Bone marrow (tissue), 2 donors: ENCODE measurements at places on chromosomes 1 and 21.

- DNase-seq: no peak
These were observed 18.3 kb upstream of the PHTF1 start for GRCh38 chr1:113777561-113777960.

DNA sequence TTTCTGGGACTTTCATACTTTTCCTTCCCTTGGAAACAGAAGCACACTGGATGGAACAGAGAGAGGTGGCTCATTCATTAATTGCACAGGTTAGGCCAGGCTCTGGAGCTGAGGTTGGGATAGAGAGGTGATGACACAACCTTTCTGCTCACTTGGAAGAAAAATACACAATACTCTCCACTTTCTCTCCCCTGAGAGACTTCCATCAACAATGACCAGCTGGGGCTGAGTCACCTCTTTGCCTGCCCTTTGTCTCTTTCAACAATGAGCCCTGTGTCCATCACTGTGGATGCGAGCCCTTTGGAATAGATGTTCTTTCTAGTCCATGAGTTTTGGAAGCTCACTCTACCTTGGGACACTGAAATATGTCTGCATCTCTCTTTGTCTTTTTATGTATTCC lies 43.1 kb downstream of the ATP2B4 start:
- no peak for DNase-seq

GRCh38 chr1:157400766-157401165 lies 151.5 kb downstream of the FCRL5 start:
- no peak for DNase-seq

DNA sequence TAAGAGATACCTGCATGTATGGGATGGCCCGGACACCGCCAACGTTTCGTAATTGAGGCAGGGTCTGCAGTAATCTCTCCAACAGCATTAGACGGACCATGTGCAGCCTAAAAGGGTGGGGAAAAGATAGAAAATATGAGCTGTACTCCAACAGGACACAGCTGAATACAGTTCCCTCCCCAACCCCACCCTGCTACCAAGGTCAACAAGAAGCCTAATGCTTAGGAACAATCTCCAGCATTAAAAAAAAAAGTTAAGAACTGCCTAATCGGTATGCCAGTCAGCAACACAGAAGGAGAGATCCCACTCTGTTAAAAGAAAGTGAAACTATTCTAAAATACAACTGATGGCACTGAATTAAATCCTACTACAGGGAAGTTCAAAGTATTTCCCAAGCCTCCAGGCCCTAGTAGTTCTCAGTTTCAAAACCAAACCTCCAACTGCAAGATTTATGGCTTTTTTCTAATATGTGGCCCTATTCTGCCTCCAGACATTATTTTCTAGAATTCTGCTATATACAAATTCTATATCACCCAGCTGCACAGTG lies 81.0 kb downstream of the UBR4 start:
- DNase-seq: no peak

DNA sequence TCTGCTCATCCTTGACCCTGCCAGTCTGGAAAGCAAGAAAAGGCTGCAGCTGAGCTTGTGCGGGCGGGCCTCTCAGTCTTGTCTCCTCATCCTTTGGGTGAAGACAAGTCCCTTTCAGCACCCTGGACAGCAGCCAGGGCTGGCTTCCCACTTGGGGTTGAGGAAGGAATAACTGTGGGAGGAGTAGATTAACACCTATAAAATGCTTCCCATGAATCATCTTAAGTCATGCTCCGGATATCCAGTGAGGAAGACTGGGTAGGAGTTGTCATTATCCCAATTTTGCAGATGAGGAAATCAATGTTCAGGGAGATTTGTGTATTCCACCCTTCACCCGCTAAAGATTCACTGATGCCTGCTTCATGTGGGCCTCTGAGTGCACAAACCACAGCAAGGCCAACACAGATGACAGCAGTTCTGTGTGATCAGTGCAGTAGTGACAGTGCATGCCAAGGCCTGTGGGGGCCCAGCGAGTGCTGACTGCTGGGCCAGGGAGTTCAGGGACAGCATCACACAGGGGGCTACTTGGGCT lies 20.1 kb upstream of the COL16A1 start:
- DNase-seq: no peak

GRCh38 chr1:205774198-205775014 lies 876 bp downstream of the RAB29 start:
- no peak for DNase-seq

- DNase-seq: no peak
These were observed 76.1 kb upstream of the SIPA1L2 start for GRCh38 chr1:232705815-232706575.

- peak; percentile 58 for DNase-seq
These were observed 276.4 kb upstream of the B3GALT2 start for GRCh38 chr1:193462629-193463320.

GRCh38 chr1:1861339-1861730 lies 29.6 kb downstream of the GNB1 start:
- DNase-seq: no peak

- DNase-seq: no peak
These were observed 16.1 kb downstream of the H6PD start for GRCh38 chr1:9250411-9251381.

DNA sequence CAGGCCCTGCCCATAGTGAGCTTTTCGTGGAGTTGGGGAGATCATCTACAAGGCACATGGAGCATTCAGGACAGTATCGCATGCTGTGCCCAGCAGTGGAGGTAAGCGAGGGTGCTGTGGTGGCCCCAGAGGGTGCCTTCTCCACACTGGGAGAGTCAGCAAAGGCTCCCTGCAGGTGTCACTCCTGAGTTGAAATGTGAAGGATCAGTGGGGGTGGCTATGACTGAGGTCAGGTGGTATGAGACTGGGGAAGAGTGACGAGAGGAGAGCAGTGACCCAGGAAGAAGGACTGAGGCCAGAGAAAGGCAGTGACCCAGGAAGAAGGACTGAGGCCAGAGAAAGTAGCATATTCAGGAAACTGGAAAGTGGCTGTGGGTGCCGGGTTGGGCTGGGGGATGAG lies 53.0 kb downstream of the SPAG17 start:
- DNase-seq: no peak

GRCh38 chr1:14190508-14190907 lies 408.0 kb upstream of the KAZN start:
- no peak for DNase-seq

- DNase-seq: no peak
These were observed 42.4 kb downstream of the RIMS3 start for GRCh38 chr1:40622936-40623629.

DNA sequence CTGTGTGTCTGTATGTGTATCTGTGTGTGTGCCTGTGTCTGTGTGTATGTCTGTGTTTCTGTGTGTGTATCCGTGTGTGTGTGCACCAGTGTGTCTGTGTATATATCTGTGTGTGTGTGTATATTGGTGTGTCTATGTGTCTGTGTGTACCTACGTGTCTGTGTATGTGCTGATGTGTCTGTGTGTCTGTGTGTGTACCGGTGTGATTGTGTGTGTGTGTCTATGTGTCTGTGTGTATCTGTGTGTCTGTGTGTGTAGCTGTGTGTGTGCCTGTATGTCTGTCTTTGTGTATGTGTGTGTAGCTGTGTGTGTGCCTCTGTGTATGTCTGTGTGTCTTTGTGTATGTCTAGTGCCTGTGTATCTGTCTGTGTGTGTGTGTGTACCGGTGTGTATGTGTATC lies 32.0 kb downstream of the CAMK2N1 start:
- no peak for DNase-seq

DNA sequence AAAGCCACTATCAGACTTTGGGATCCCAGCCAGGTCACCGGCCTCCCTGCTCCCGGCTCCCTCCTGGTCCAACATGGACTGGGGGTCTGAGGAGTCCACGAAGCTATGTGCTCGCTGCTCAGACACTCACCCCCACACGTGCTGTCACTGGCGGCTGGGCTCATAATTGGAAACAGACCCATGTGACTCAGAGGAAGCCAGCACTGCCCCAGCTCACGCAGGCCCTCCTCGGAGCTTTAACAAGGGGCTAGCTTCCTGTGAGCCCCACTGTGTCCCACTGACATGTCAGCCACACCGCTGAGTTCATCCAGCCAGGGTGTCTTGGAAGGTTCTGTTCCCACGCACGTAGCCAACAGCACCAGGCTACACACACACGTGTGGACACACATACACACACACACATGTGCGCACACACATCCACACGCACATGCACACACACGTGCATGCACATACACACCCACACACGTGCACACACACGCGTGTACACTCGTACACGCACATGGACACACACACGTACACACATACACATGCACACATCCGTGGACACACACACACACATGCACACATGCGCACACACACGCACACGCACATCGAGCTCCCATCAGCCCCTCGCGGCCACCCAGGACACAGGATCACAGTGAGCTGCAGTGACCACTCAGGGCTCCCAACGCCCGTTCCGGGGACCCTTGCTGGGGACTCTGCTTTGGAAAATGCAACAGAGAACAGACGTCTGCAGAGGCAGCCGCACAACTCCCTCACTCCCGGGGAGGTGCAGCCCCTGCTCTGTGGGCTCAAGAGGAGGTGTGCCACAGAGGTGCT lies 18.4 kb upstream of the COL6A2 start:
- DNase-seq: no peak

DNA sequence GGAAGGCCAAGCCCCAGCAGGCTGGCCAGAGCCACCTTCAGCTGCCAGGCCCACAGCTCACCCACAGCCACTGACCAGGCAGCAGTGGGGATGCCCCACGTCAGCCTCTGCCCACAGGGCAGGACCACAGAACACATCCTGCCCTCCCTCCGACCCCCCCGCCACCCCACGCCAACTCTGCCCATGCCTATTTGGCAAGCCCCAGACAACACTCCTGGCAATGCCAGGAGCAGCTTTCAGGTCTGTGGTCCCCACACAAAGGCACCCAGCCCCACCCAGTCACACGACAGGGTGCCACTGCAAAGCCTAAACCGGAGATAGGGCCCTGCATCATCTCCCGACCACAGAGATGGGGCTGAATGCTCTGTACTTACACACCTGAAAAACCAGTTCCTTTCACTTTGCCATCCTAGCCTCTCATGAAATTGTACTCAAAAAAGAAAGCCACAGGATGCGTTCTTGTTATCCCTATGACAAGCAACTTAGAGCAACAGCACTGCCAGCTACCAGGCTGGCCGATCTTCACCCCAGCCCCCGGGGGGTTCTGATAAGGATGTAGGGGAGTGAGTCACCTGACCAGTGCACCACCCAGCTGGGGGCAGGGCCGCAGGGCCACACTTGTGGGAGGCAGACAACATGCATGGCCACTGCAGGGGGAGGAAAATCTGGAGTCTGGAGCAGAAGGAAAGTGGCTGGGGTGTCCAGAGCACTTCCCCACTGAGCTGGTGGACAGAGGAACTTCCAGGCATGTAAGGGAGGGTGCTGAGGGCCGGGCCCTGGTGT lies 36.2 kb downstream of the UBE2G2 start:
- DNase-seq: no peak

GRCh38 chr1:2269193-2269921 lies 41.2 kb downstream of the SKI start:
- DNase-seq: no peak

DNA sequence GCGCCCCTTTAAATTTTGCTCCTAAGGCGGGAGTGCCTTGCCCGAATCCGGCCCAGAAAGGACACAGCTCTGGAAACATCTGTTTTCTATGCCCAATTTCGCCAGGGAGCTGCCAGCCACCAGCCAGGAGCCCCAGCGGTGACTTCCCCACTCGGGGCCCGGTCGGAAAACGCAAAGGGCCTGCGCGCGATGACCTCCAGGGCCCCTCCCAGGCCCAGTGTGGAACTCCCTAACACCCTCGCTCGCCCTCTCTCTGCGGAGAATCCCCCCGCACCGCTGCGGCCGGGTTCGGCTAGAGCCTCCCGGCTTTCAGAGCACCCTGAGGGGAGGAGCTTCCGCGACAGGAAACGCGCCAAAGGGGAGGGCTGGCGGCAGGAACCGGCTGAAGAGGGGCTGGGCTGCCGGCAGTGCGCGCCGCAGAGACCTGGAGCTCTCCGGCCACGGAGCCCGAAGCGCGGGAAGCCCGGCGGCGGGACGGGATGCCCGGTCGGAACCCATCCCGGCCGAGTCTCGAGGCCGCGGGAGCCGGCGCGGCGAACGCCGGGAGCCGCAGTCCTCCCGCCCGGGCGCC lies 505 bp downstream of the CLSPN start:
- peak; percentile 73 for DNase-seq

DNA sequence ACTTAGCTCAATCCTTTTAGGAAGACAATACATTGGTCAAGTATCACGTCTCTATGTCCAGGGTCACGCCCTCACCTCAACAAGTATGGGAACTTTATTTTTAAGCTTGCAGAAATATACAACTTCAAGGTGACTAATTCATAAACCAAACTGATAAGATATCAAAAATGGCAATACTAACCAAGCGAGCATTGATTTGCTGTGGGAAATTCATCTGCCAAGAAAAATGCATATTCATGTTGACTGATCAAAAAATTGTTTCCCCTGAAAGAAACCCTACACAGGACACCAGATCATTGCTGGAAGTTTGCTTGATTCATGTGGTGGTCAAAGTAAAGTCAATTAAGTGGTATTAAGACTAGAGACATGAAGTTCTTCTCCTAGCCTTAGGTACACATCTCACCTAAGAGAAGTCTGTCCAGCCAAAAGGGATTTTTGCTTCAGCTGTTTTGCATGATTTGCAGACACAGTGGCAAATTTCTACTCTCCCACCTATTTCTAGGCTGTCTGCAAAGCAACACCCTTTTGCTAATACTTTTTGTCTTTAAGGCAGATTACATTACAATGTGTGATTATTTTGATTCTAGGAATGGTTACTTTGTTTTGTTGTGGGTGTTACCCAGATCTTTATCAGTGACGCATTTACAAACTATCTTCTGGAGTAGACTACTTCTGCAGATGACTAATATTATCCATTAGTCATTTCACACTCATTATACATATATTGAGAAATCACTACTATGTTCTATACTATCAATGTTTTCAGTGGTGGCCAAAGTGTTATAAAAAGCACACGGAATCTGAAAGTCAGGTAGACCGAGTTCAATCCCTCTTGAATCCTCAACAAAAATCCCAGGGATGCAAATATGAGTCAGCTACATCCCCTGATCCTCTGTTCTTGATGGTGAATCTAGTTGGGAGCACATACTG lies 12.4 kb downstream of the SAMSN1 start:
- DNase-seq: peak; percentile 85

GRCh38 chr1:158998781-158999161 lies 10.9 kb upstream of the IFI16 start:
- peak; percentile 38 for DNase-seq

DNA sequence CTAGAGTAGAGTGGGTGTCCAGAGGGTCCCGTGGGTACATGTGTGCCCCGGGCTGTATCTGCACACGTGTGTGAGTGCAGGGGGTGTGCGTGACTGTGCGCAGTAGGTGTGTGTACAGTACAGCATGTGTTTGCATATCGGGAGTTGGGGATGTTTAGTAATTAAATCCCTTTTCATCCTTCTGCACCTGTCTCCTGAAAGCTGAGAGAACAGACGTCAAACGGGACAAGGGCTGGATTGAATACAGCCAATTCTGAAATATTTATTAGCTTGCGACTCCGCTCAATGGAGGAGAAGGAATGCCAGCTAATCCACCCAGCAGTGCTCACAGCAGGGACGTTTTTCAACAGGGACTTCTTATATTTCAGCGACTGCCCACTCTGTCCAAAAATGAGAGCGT lies 44.7 kb upstream of the CASZ1 start:
- DNase-seq: no peak

DNA sequence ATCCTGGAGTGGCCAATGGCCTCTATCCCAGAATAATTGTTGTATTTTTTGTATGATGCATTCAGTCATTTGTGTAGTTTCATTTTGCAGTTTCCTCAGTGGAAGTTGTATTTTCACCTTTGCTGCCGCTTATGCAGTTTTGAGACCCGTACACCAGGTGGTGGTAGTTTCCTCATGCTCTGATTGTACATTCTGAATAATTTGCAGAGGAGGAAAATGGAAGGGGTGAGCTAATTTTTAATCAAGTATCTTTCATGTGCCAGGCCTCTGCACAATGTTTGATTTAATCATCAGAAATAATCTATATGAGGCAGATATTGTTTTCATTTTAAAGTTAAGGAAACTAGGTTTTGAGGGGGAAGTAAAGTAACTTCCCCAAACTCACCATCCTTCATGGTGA lies 29.5 kb downstream of the HLX start:
- no peak for DNase-seq
